ENCODE measurements at places on chromosomes 7 and 10.
A peak's percentile ranks its signal among the peaks of the same experiment; 100 is the strongest.

DNA sequence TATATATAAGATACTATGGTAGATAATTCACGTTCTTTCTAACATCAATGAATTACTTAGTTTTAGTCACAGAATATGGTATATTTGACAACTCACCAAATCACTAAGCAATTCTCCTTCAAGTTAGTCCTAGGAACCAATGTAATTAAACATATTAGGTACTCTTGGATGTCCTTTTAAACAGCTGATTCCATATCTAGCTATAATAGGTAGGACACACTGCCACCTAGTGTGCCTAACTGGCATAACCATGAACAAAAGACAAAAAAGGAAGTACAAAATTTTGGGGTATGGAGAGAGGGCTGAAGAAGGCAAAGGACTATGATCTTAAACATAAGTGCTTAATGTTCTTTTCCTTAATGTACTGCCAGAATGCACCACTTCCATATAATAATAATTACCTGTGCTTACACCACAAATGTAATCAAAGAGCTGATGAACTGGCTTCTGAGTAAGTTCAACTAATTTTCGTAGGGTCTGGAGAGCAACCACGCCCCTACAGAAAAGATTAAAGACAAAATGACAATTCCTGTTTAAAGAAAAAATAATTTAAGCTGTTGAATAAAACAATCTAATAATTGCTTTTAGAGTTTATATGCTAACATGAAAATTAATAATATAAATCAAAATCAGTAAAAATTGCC lies 28.7 kb downstream of the PNPLA8 start:
- DNase-seq = peak; percentile 1

DNA sequence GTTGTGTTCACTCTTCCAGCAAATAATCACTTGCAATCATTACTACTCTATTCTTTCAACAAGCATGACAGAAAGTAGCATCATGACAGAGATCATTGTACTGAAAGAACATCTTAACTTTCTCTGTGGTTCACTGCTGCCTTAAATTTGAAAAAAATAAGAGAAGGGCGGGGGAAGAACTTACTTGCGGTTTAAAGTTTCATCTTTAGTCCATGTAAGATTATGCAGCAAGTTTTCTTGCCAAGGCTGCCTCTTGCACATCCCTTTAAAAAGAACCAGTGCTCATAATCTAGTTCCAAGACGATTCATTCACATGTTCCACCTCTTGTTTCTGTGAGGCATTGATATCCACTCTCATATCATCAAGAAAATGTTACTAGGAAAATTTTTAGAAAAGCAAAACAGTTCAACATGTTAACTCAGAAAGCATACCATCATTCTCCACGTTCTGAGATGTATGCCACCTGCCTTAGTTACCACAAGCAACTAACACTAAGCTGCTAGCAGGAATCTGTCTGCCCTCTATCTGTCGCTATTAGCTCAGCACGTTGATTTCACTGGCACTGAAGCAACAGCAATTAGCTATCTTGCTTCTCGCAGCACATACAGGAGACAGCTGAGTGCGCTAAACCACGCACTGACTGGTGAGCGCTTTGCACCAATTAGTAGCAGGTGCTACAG lies at the start of gene PCDH15:
TSS of gene PCDH15 (minus strand) at position 491 of the 681 bp plus-strand sequence. CDS start 136,969 bp downstream, outside the sequence.
- DNase-seq = no peak

DNA sequence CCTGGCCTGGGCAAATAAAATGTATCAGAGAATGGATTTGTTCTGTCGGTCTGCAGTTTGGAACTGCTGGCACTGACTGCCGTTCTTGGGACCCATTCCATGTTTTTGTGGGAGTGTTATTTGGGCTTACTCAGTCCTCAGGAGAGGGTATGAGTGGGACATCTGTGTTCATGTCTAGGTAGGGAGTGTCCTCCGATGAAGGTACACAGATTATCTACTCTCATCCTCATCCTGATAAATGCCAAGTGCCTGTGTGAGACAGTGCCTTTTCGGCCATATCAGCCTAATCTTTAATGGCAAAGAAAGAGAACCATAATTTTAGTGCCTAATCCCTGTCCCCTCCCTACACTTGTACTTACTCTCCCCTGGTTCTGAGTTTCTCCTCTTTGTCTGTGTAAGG lies 409.4 kb downstream of the REEP3 start:
- DNase-seq = no peak

DNA sequence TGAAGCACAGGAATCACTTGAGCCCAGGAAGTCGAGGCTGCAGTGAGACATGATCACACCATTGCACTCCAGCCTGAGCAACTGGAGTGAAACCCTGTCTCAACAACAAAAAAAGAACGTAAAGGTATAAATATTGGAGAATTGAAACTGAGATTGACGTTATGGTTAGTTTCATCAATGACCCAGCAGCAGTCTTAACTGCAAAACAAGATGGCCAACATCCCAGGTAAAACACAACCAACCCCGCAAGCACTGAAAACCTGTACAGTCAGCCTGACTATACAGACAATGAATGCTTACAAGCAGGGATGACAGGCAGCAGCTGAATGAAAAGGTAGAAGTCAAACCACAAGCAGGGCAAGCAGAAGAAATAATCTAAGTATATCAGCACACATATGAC lies 34.7 kb downstream of the WAPL start:
- no peak for DNase-seq

DNA sequence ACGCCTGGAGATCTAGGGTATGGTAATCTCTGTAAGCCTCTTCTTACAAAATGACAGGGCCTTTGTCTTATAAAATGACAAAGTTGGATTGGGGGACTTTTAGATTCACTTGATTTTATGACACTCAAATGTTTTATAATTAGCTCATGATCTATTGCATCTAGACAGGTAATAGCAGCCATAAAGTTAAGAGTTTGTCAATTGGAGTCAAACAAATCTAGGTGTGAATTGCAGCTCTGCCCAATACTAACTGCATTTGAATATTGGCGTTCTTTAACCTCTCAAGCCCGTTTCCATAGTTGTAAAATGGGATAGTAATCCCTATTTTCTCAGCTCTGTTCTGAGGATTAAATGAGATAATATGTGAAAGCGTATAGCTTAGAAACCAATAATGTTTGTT lies 14.1 kb upstream of the MRC1 start:
- no peak for DNase-seq

GRCh38 chr10:1110674-1111119 lies 54.5 kb downstream of the WDR37 start:
- no peak for DNase-seq

GRCh38 chr7:147079921-147080420 lies 963.4 kb downstream of the CNTNAP2 start:
- no peak for DNase-seq

DNA sequence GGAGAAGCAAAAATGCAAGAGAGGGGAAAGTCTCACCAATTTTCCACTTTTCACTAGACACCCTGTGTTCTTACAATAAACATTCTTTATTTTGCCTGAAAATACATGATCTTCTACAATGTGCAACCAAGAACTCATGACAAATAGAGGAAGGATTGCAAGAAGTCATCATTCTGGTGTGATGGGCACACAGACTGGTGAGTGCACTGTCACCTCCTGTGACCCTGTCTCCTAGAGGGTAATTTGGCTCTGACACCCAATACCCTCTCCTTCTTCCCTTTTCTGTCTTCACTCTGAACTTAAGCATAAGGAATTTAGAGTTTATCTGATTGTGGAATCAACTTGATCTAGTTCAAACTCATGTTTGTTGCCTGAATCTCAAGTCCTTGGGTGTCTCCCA lies 153.7 kb downstream of the SH2D4B start:
- no peak for DNase-seq

DNA sequence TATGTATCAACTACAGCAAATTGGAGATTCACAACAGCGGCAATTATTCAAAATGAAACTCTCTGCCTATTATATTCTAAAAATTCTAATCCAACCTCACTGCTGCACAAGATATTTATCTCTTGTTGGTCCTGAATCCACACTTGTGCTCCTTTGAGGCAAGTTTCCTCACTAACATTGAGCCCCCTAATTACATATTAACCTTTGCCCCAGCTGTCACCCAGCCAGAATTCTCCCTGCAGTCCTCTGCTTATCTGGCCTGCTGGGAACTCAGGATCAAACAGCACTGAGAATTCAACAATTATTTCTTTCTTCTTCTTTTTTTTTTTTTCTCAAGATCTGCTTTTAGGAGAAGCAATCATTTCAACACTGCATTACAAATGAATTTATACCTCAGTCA lies 21.5 kb upstream of the PLAC9 start:
- no peak for DNase-seq

DNA sequence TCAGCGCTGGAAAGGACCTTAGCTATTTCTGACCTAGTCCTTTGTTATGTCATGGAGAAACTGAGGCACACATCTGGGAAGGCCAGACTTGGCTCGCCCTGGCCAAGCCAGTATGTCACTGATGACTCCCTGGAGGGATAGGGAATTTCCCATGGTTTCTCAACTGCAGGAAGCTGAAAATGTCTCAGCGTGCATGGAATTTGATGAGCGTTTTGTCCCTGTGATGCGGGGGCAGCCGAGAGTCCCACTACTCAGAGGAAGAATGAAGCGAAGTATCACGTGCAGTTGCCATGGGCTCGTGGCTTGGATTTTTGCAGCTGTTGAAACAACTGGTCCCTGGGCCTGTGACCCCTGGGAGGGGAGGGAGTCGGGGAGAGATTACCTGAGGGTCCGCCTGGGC lies 44.8 kb downstream of the CLIP2 start:
- DNase-seq = no peak

- no peak for DNase-seq
These were observed 1.5 kb downstream of the IRF5 start for GRCh38 chr7:128939075-128939860.

GRCh38 chr10:126321440-126321839 lies 66.8 kb downstream of the ADAM12 start:
- no peak for DNase-seq

- DNase-seq = no peak
These were observed 108.1 kb downstream of the ITGB8 start for GRCh38 chr7:20438694-20439376.

- DNase-seq = no peak
These were observed 14.0 kb downstream of the USP6NL start for GRCh38 chr10:11597470-11597869.

GRCh38 chr10:13483073-13483472 lies 45.7 kb downstream of the BEND7 start:
- DNase-seq = no peak

- DNase-seq = no peak
These were observed 93.8 kb downstream of the MAPK8 start for GRCh38 chr10:48400129-48400849.

DNA sequence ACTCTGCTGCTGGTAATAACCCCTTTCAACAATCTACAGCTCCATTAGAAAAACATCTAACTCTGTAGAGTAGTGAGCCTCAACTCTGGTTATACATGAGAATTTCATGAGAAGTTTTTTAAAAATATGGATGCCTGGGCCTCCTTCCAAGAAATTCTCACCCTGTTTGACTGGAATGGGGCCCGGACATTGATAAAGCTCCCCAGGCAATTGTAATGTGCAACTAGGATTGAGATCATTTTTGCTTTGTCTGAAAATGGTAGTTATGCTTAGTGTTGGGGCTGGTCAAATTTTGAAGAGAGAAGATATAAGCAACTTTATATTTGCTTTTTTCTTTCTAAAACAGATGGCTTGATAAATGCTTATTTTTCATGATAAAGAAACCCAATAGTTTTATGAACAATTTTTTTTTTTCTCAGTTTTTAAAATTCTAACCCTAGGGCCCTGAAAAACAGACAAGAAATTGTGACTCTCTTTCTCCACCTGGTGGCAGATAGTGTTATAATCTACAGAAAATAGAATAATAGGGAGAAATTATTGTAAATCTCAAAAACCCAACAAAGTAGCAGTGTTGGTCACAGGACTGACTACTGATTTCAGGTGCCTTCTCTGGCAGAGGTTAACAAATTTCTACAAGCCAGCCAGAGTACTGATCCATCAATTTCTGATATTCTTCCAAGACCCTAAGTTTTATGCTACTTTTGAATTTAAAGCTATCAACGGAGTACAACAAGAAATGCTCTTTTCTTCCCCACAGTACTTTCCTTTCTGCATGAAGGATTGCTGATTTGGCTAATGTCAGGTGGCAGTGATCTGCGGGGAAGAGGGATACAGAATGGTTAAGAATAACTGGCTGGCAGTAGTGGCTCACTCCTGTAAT lies 174.8 kb downstream of the DKK1 start:
- DNase-seq = no peak

- no peak for DNase-seq
These were observed 67.1 kb downstream of the AGMO start for GRCh38 chr7:15494711-15495110.

DNA sequence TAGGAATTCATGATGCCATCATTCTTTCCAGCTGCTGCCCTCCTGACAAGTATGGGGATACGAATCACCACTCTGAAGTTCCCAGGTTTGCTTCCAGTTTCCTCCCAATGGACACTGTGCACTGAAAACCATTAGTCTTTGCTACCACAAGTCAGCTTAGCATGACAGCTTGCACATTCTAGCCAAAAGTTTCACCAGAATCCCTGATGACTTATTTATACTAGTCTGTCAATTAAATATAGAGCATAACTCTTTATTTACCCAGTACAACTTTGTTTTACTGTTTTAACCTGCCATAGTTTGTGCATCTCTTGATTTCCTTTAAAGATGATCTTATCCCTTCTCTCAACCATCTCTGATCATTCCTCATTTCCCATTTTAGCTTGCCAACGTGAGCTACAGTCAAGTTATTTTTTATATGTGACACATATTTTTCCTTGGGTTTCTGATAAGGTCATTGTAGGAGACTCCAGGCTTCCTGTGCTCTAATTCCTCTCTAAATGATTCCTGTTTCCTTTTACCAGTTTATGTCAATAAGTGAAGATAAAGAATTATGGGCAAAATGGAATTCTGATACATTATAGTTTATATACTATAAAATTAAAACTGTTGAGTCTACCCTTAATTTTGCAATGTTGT lies 167.5 kb upstream of the MEOX2 start:
- no peak for DNase-seq

GRCh38 chr10:24310104-24310503 lies 101.2 kb downstream of the KIAA1217 start:
- no peak for DNase-seq

DNA sequence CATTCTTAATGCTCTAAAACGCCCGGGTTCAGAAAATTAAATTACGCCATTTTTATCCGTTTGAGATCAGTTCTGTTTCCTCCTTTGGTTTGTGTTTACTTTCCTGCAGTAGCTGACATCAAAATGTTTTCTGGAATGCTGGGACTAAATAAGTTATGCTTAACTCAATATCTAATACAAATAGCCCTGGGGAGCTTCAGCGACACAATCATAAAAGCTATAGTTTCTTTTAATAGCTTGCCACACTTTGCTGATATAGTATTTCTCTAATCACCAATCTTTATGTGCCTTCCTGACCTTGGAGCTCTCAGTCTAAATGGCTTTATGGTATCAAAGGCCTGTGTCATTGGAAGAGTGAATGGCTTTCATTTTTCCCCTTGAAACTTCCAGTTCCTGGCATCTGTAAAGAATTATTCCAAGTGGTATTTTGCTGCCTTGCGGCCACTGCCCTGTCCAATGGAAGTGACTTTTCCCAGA lies 202.7 kb downstream of the HDAC9 start:
- DNase-seq = no peak

GRCh38 chr10:125462845-125463244 lies 220.1 kb downstream of the TEX36 start:
- DNase-seq = no peak

DNA sequence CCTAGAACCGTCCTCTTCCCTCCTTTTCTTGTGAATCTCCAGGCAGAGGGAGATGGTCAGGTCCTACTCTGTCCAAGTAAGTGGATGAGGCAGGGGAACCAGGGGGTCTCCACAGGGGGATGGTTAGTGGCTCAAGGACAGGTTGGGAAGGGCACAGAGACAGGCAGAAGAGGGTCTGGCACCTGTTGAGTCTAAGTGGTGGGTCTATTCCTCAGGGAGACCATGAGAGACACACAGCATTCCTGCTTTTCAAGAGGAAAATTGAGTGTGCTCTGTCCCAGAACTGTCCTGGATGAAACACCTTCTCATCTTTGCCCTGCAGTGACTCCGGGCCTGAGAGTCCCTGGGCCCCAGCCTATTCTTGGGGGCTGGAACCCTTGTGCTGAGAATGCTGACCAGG lies 184.8 kb upstream of the GALNT17 start:
- no peak for DNase-seq

Measured in stimulated activated CD4-positive, alpha-beta T cell treated with anti-CD3 and anti-CD28 coated beads, Interleukin-1b, Interleukin-23, amount 100 ng/mL, for 1 hour (primary cell).